ENCODE measurements at places on chromosomes 16 and 17. TPM values are rescaled to one million over a fixed set of nuclear protein-coding genes. Genes with fewer than 3 reads are reported as not detected.
A peak's percentile ranks its signal among the peaks of the same experiment; 100 is the strongest.

The PIRT gene
- total RNA-seq = not detected

The OR2C1 gene
- not detected for total RNA-seq

The KRT28 gene
- total RNA-seq = not detected

The RCVRN gene
- total RNA-seq = not detected

The KCNJ18 gene
- total RNA-seq = not detected

The GPT2 gene
- 15.2 TPM for total RNA-seq

The SULT1A4 gene
- 1.9 TPM for total RNA-seq

- H3K27ac ChIP-seq = no peak overlapping the region
These were observed 41.8 kb downstream of the TEKT5 start for GRCh38 chr16:10652730-10653590.

DNA sequence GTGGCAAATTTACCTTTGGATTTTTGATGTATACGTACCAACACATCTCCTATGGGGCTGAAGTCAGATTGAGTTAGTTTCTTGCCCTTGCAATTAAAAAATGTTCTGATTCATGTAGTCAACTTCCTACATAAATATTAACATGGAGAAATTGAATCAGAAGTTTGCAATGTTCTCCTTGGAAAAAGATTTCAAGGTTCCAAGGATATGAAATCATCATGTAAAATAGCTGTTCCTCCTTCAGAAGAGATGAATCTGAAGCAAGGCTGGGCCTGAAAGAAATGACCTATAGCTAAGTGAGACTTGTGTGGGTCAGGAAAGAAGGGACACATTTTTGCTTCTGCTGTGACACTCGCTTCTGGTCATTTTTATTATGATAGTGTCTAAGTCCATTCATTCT, 131.7 kb downstream of the RGS9 start:
- no peak for DNase-seq
- no peaks in the 10 kb centered on the region for H3K27me3 ChIP-seq
- peaks cover 16% of the 10 kb centered on the region for H3K4me1 ChIP-seq

DNA sequence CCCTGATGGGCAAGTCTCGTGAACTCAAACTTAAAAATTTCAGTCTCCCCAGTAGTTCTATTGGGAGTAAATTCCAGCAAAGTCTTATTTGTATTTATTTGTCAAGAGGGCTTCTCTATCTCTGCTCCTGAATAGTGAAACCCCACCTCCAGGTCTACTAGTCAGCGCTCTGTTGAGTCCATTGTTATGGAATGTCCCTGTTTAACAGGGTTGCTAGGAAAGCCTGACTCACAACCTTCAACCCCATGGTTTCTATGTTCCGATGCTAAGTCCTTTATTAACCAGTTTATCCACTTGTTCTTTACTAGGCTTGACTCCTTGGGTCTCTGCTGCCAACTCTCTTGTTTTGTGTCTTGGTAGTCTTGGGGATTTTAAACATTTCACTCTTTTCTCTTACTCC, 250.7 kb upstream of the MYOCD start:
- no peaks in the 10 kb centered on the region for H3K36me3 ChIP-seq
- H3K27ac ChIP-seq = no peak overlapping the region
- H3K27me3 ChIP-seq = no peaks in the 10 kb centered on the region
- no peak overlapping the region for H3K4me3 ChIP-seq

GRCh38 chr16:85616607-85617321, 3.6 kb downstream of the GSE1 start:
- H3K36me3 ChIP-seq = no peaks in the 10 kb centered on the region
- H3K27me3 ChIP-seq = peaks cover 7% of the 10 kb centered on the region
- DNase-seq = no peak
- H3K27ac ChIP-seq = no peak overlapping the region
- peaks cover 31% of the 10 kb centered on the region for H3K4me1 ChIP-seq

DNA sequence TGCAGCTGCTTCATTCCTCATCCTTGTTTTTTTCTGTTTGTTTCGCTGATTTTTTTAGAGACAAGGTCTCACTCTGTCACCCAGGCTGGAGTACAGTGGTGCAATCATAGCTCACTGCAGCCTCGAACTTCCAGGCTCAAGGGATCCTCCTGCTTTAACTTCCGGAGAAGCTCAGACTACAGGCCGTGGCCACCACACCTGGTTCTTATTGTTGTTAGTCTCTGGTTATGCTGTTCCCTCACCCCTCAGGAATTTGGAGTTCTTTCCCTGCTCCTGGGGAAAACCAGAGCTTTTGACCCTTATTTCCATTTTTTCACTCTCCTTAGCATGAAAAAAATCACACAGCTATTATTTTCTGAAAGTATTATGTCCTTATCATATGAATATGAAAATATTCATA, 1.8 kb downstream of the ODF4 start:
- H3K27me3 ChIP-seq = peaks cover 20% of the 10 kb centered on the region
- no peak overlapping the region for H3K27ac ChIP-seq
- no peaks in the 10 kb centered on the region for H3K36me3 ChIP-seq
- no peak for DNase-seq

GRCh38 chr16:66904846-66905632, 13.6 kb downstream of the CDH16 start:
- no peak for DNase-seq
- no peaks in the 10 kb centered on the region for H3K36me3 ChIP-seq
- H3K27ac ChIP-seq = no peak overlapping the region
- peaks cover 8% of the 10 kb centered on the region for H3K4me1 ChIP-seq
- no peak overlapping the region for H3K4me3 ChIP-seq

DNA sequence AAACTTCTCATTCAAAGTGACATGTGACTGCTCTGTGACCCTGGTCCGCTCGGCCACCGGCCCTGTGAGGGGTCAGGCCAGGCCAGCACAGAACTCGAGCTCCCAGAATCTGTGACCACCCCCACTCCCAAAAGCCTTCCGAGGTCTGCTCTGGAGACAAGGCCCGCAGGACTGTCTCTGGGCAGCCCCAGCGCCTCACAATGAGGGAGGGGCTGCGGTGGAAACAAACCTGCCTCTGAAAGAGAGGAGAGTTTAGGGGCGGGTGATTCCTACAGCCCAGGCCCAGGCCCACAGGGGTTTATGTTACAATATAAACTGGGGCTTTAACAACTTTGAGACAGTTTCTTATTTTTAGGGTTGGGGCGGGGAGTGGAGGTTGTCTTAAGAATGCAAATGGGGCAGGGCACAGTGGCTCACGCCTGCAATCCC, 19.9 kb downstream of the IGFBP4 start:
- H3K36me3 ChIP-seq = peaks cover 2% of the 10 kb centered on the region
- H3K4me1 ChIP-seq = no peaks in the 10 kb centered on the region
- H3K4me3 ChIP-seq = no peak overlapping the region
- no peak for DNase-seq
- no peak overlapping the region for H3K27ac ChIP-seq

GRCh38 chr16:11057711-11058345, 113.5 kb downstream of the CLEC16A start:
- H3K4me3 ChIP-seq = no peak overlapping the region
- no peak for DNase-seq
- no peaks in the 10 kb centered on the region for H3K27me3 ChIP-seq
- peaks cover 57% of the 10 kb centered on the region for H3K4me1 ChIP-seq
- H3K27ac ChIP-seq = no peak overlapping the region

GRCh38 chr17:78324391-78325075, 35.3 kb downstream of the SOCS3 start:
- no peak overlapping the region for H3K4me3 ChIP-seq
- no peak for DNase-seq
- H3K4me1 ChIP-seq = peaks cover 21% of the 10 kb centered on the region
- no peaks in the 10 kb centered on the region for H3K36me3 ChIP-seq
- H3K27ac ChIP-seq = no peak overlapping the region
- H3K27me3 ChIP-seq = no peaks in the 10 kb centered on the region

DNA sequence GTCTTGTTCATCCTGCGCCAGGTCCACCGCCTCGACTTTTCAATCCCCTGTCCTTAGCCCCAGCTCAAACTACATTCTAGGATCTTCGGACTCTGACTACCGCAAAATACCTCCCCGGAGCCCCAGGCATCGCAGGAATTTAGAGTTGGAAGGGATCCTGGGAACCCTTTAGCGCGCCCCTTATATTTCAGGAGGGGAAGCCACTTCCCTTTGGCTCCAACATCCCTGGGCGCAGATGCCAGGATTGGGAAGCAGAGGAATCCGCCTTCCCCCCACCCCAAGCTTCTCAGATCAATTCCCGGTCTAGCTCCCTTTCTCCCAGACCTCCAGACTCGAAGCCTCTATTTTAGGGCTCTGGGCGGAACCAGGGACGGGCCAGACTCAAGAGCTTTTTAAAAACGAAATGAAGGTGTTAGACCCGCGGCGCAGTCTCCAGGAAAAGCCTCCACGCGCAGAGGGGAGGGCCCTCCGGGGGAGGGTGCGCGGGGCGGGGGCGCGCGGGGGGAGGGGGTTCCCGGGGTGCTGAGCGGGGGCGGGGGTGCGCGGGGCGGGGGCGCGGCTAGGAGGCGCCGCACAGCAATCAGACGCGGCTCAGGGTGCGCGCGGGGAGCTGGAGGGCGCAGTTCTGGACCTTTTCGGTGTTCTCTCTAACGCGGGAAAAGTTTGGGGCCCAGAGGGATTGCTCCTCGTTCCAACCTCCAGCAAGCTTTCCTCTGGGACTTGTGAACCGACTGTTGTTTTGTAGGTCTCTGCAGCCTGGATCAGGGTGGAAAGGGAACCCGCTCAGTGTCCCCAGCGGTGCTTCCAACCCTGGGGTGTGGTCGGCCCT, 1.6 kb downstream of the AHSP start:
- no peak for DNase-seq
- peaks cover 4% of the 10 kb centered on the region for H3K4me1 ChIP-seq
- H3K27ac ChIP-seq = no peak overlapping the region
- no peak overlapping the region for H3K4me3 ChIP-seq
- H3K27me3 ChIP-seq = peaks cover 19% of the 10 kb centered on the region

DNA sequence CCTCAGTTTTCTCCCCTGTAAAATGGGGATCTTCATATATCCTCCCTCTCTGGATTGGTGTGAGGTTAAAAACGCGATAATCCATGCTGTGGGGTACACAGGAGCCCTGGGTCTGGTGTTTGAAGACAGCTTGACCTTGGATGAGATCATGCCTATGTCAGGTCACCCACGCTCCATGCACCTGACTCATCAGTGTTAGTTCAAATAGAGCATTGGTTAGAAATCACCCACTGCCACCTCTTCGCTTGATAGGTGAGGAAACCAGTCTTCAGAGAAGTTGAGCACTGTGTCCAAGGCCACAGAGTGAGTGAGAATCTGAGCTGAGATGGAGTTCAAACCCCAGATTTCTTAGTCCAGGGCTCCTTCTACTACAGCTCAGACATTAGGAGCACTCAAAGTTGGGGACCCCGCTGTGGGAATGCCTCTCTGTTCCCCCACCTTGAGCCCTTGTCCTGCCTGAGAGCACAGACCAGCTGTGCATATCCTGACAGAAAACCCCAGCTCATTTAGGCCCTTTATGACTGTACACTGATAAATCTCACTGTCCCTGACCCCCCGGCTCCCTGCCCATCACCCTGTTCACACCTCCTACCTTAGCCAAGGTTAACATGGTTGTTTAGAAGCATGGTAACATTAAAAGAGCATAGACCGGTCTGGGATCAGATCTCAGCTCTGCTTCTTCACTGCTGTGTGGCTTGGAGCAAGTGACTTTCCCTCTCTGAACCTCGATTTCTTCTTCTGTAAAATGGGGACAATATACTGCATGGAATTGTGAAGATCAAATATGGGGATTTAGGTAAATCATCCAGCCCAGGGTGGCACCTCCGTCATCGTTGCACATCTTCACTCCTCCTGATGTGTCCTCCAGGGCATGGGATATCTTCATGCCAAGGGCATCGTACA, 22.4 kb upstream of the LGALS9 start:
- H3K4me3 ChIP-seq = no peak overlapping the region
- no peak overlapping the region for H3K27ac ChIP-seq
- peaks cover 32% of the 10 kb centered on the region for H3K36me3 ChIP-seq
- peaks cover 17% of the 10 kb centered on the region for H3K4me1 ChIP-seq

DNA sequence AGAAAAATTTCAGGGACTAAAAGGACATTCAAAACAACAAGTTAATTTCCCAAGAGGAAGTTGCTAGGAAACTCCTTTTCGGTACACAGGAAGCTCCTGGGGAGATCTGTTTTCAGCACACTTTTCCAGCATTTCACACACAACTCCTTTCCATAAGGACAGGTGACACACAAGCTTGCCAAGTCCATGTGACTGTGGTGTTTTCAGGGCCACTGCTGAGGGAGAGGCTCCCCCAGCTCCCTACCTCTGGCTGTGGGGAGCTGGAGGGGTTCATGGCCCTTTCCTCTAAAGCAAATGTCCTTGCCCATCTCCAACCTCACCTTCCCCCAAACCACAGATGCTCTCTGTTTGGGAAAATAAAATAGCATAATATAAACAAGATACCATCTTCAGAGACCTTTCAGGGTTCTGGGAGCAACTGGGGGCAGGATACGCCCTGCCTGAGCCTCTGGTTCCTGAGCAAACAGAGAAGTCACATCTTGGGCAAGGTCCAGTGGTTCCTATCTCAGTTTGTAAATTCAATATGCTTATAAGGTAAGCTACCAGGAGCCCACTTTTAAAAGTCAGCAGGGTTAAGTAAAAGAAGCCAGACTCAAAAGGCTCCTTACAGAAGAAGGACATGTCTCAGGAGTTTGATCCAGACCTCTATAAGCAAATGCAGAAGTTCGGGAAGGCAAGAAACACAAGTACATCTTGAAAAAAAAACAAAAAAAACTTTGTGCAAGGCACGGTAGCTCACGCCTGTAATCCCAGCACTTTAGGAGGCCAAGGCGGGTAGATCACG, 3.0 kb downstream of the PDZD9 start:
- no peak for DNase-seq
- H3K27ac ChIP-seq = no peak overlapping the region
- H3K4me1 ChIP-seq = peaks cover 16% of the 10 kb centered on the region
- H3K27me3 ChIP-seq = no peaks in the 10 kb centered on the region
- no peaks in the 10 kb centered on the region for H3K36me3 ChIP-seq

DNA sequence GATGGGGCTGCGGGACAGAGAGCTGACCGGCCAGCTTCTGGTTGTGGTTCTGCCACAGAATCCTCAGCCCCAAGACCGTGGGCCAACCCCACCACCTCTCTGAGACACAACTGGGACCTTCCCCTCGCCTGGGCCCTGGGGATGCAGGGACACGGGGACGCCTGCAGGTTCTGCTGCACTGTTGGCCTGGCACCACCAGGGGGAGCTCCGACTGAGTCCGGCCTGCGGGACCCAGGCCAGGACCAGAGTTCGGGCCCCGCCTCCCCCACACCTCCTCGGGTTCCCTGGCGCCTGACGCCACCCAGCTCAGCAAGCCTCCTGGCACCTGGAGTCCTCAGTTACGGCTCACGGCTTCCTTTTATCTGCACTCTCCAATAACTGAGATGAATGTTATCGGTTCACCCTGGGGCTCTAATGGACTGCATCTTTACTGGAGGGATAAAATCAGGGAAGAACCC, 27.3 kb downstream of the TBC1D16 start:
- H3K4me1 ChIP-seq = peaks cover 3% of the 10 kb centered on the region
- H3K4me3 ChIP-seq = no peak overlapping the region
- H3K36me3 ChIP-seq = no peaks in the 10 kb centered on the region
- no peak overlapping the region for H3K27ac ChIP-seq
- peak; percentile 79 for DNase-seq
- no peaks in the 10 kb centered on the region for H3K27me3 ChIP-seq

GRCh38 chr16:84477661-84478060, 26.8 kb downstream of the MEAK7 start:
- no peak overlapping the region for H3K4me3 ChIP-seq
- peaks cover 41% of the 10 kb centered on the region for H3K36me3 ChIP-seq
- no peak overlapping the region for H3K27ac ChIP-seq
- H3K4me1 ChIP-seq = peaks cover 6% of the 10 kb centered on the region

- no peak for DNase-seq
- H3K27me3 ChIP-seq = no peaks in the 10 kb centered on the region
- no peaks in the 10 kb centered on the region for H3K4me1 ChIP-seq
- H3K27ac ChIP-seq = no peak overlapping the region
- H3K36me3 ChIP-seq = no peaks in the 10 kb centered on the region
- H3K4me3 ChIP-seq = no peak overlapping the region
These were observed 520.3 kb upstream of the CDH5 start for GRCh38 chr16:65846210-65846602.

GRCh38 chr17:18860161-18860972, 2.4 kb downstream of the PRPSAP2 start:
- no peaks in the 10 kb centered on the region for H3K27me3 ChIP-seq
- H3K27ac ChIP-seq = peak overlapping the region; percentile 70
- peak overlapping the region; percentile 13 for H3K4me3 ChIP-seq
